Activated CD4-positive, alpha-beta memory T cell treated with anti-CD3 and anti-CD28 coated beads, Interleukin-2, amount 10 ng/mL, durations not matched to agents 7 days and 5 days (primary cell): ENCODE measurements at places on chromosomes 4 and X.

DNA sequence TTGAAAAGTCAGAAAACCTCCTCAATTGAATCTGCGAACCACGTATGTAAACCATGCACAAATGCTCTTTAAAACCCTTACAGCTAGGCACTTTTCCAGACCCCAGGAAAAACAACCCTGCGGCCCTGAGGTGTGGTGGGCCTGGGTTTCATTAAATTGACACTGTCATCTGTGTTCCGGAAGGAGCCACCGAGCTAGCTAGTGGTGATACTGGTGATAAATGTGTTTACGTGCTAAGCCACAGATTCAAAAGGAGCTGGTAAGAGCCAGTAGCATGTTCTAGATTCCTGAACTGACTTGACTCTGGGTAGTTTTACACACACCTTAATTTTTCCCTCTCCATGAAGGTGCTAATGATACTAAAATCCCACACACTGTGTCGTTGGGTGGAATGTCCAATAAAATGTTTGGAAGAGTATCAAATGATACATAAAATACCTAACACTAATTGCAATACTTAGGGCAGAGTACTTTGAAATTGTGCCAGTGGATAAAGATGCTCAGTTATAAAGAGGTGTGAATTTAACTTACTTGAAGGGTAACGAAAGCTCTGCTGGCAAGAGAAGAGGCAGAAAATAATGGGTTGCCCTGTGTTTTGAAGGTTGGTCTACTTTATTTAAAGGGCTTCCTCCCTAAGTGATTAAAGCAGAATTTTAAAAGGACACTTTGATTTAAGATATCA lies 8.5 kb downstream of the SMS start:
- DNase-seq: no peak

GRCh38 chr4:72553540-72554337 lies 15.3 kb downstream of the ADAMTS3 start:
- DNase-seq: no peak

DNA sequence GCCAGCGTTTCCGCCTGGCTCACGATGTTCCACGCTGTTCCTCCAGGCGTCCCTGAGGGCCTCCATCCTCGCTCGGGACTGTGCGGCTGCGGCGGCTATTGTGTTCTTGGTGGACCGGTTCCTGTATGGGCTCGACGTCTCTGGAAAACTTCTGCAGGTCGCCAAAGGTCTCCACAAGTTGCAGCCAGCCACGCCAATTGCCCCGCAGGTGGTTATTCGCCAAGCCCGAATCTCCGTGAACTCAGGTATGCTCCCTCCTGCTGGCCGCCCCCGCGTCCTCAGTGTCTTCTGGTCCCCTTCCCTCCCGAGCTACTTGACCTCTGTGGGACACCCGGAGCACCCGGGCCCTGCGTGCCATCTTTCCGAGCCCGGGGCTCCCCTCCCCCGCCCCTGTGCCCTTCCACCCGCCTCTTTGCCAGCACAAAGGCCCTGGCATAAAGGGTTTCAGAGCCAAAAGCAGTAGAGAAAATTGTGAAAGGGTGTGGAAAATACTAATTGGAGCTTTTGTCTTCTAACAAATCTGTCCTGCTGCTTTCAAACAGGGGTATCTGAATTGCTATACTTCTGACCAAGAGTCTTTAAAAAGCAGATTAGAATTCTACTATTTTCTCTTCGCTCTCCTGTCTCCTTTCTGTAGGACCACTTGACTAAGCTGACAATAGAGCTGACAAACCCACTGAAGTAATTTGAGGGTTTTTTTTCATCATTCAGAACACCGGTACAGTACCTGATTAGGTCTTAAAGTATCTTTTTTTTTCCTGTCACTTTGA lies 104.0 kb downstream of the NEUROG2 start:
- DNase-seq: no peak

- DNase-seq: no peak
Measured at GRCh38 chrX:17226736-17227135, 148.3 kb upstream of the NHS start.

- no peak for DNase-seq
Measured at GRCh38 chr4:11028334-11028733, 343.8 kb upstream of the CLNK start.
